LHCN-M2 (cell line): ENCODE measurements at places on chromosomes 3 and 15. TPM values are rescaled to one million over a fixed set of nuclear protein-coding genes. Genes with fewer than 3 reads are reported as not detected.

The ATP10A gene
- 0.69 and 0.96 TPM in 2 replicates for total RNA-seq

The AADACL2 gene
- not detected in 2 replicates for total RNA-seq

The CLDN16 gene
- total RNA-seq: 0.13 TPM in 1 of 2 replicates, not detected in the other

The PPP1R2 gene
- total RNA-seq: 27.7 and 30.8 TPM in 2 replicates

The OXTR gene
- total RNA-seq: 17.7 and 18.2 TPM in 2 replicates

The C15orf62 gene
- total RNA-seq: not detected in 2 replicates

The AGBL1 gene
- under 0.01 TPM in 1 of 2 replicates, not detected in the other for total RNA-seq

The GOLGA8T gene
- not detected in 2 replicates for total RNA-seq

The MYO5C gene
- total RNA-seq: 0.26 and 2.0 TPM in 2 replicates

DNA sequence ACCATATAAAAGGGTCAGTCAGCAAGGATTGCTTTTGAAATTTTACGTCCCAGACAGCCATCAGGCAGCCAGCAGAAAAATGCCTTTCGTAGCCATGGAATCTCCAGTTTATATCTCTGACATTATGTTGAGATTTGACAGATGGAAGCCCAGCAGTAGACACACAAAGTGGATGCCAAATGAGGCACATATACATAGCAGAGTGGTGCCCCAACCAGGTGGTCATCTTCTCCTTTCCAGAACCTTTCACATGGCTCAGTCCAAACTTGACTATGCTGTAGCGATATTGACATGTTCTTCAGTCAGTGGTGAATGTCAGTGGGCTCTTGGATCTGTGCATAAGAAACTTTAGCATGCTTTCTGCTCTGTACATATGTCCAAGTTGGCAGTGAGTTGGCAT lies 123.3 kb upstream of the GBE1 start:
- no peak for DNase-seq

- DNase-seq: peak; percentile 29
These were observed 663.7 kb downstream of the AGBL1 start for GRCh38 chr15:86743283-86743903.

DNA sequence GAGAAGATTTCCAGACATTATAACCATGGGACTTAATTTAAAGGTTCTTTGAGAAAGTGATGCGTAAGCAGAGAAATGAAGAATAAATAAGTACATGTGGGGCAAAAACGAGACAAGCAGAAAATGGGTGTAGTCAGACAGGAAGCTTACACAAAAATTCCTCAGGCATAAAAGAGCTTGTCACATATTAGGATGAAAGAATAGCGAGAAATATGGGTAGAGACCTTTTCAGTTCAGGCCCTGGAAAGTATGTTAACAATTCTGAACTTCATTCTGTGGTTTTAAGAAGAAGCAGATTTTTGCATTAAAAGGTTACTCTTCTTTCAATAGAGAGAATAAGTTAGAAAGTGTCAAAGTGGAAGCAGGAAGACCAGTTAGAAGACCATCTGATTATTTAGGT lies 352.4 kb downstream of the ROBO1 start:
- DNase-seq: no peak

- DNase-seq: peak; percentile 80
These were observed 305.0 kb upstream of the C2CD4B start for GRCh38 chr15:62469874-62470688.

- peak; percentile 13 for DNase-seq
These were observed 1005.2 kb upstream of the CADM2 start for GRCh38 chr3:83953417-83954089.

GRCh38 chr3:164879201-164879600 lies 199.1 kb downstream of the SI start:
- no peak for DNase-seq

- DNase-seq: peak; percentile 70
These were observed 265.6 kb downstream of the FOXP1 start for GRCh38 chr3:71317749-71318457.

DNA sequence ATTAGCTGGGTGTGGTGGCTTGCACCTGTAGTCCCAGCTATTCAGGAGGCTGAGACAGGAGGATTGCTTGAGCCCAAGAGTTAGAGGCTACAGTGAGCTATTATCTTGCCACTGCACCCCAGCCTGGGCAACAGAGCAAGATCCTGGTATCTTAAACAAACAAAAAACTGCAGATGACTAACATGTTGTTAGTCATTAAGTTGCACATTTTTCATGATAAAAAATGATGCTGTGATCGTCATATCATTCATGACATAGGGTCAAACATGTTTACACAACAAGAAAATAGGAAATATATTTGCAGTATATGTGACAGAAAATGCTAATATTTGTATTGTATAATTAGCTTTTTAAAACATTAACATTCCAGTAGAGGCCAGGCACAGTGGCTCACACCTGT lies 20.2 kb upstream of the DAPK2 start:
- DNase-seq: no peak

DNA sequence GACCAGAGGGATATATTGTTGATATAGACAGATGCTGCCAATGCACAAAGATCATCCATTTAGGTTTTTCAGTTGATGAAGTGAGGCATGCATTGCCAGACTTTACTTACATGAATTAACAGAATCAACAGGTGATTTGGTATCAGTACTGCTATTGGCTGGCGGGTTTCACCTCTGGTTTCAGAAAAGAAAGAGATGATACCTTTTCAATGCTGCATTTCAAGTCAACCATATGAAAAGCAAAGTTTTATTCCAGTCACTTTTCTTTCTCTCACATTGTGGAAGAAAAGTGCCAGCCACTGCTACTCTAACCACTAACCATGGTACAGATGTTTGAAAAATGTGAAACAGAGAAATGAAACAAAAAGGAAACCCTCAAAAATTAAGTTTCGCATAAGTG lies 289.1 kb downstream of the TIGIT start:
- no peak for DNase-seq

- no peak for DNase-seq
These were observed 18.5 kb downstream of the CLDN11 start for GRCh38 chr3:170437176-170437575.

- peak; percentile 41 for DNase-seq
These were observed 32.5 kb downstream of the CA12 start for GRCh38 chr15:63349156-63349555.

DNA sequence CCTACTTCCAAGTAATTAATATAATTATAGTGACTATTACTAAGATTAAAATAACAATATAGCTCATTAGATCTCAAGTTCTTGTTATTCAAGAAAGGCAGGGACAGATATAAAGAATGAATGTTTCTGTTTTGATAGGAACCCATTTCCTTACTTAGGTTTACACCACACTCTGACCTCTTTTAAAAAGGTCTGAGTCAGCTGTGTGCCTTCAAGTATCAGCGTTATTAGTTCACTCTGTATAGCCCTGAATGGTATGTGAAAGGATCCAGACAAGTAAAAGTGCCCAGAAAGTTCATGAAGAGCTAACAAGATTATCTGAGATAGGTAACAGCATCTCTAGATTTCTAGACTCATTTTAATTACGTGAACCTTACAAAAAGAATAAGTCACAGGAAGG lies 28.9 kb downstream of the PDCD10 start:
- DNase-seq: peak; percentile 40

DNA sequence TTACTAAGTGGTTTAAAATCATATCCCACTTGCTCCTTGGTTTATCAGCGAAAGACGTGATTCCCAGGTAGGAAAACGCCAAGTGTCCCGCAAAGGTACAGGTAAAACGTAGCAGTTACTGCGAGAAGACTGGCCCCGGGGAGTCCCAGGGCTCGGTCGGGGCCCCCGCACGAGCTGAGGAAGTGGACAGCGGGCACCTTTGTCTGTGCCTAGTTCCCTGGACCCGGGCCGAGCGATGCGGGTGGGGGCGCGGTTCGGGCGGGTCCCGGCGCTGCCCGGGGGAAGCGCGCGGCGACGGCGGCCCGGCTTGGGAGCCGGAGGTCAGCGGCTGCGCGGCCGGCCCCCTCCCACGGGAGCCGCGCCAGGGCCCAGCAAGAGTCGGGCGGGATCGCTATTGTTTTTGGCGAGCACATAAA lies 864 bp upstream of the NEO1 start:
- DNase-seq: no peak

DNA sequence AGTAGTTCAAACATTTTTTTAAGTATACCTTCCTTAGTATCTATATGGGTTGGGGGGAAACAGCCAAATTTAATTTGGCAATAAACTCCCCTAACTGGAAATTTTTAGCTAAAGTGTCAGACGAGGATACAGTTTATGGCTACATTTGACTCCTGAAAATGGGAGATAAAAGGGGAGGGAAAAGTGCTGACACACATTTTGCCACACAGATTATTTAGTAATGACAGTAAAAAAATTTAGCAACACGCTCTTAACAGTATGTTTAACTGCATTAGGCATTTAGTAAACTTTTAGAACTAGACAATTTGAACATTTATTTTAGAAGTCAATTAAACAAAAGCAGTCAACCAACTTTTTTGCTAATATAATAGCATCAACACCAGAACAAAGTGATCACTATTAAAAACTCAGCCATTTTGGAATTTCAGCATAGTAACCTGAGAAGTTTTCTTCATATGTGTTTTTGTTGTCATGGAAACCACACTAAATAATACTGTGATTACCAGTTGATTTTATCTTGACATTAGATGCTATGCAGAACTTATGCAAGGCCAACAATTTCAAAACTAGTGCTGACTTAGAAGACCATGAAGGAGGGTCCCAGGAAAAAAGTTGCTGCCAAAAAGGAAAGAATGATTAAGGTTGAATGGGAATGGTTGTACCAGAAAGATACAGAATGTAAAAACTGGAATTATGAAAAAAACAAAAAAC lies 47.0 kb upstream of the TFG start:
- DNase-seq: peak; percentile 58

DNA sequence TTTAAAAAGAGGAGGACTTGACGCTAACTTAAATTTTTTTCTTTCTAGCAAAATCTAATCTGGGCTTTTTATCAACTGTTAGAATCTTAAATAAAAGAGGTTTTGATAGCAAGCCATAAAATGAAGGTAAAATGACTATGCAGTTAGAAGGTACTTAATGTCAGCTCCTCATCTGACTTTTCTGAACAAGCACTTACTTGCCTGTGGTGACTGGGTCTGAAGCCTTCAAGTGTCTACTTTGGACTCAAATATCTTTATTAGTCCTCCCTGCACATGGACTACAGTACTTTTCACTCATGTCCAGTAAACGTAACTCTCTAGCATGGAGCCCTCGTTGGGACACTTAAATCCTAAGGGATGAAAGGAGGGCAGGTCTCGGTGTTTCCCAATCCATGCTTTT lies 135.9 kb downstream of the P2RY1 start:
- DNase-seq: no peak

DNA sequence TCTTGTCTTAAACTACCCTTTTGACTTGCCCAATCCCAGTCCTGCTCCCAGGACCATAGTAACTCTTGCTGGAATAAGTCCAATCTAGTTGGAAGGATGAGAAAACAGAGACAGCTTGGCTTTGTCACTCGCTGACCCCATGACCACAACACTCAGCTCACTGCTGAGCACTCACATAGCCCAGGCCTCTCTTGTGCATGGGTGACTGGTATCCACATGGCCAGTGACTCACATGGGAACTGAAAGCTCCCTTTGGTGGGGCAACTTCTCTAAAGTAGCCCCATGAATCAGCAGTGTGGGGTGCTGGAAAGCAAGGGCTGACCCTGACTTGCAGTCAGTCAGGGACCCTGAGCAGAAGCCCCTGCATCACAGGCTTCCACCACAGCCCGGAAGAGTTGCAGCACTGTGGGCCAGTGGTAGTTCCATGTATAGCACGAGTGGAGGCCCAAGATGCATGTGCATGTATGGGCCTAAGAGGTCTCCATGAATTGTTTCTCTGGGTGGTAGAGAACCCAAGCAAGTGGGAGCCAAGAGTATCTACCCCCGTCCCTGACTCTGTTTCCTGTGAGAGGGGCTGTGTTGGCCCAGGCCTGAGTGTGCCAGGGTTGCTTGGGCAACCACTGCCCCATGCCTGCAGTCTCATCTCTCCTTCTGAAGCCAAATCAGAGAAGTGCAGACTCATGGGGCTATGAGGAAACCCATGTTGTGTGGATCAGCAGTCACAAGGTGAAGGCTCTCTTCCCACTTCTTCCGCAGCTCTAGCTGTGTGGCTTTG lies 62.1 kb upstream of the XCR1 start:
- peak; percentile 96 for DNase-seq

DNA sequence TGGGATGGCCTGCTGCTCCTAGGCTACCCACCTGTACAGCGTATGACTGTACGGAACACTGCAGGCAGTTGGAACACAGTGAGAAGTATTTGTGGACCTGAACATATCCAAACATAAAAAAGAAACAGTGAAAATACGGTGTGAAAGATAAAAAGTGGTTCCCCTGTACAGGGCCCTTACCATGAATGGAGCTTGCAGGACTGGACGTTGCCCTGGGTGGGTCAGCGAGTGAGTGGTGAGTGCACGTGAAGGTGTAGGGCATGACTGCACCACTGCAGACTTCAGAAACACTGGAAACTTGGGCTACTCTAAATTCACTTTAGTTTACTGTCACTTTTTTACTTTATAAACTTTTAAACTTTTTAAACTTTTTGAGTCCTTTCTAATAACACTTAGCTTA lies 71.2 kb upstream of the SLC6A6 start:
- DNase-seq: no peak

GRCh38 chr15:82262422-82263026 lies at the start of the genes EFL1 and SAXO2:
Gene EFL1 (minus strand): TSS chr15:82262734. CDS start chr15:82261778, 956 bp downstream.
Gene SAXO2 (plus strand): TSS chr15:82262818. CDS start chr15:82262880, 62 bp downstream.
- DNase-seq: peak; percentile 84

GRCh38 chr3:183309276-183309675 lies 56.2 kb downstream of the B3GNT5 start:
- DNase-seq: no peak
